ENCODE measurements at places on chromosomes 1 and 21. TPM values are rescaled to one million over a fixed set of nuclear protein-coding genes. Genes with fewer than 3 reads are reported as not detected.

The AMY1A gene
- total RNA-seq: not detected

The ATF3 gene
- total RNA-seq: 17.3 TPM

The PLEKHA6 gene
- 115 TPM for total RNA-seq

The C1orf216 gene
- total RNA-seq: 11.0 TPM

The ATP6V1G3 gene
- not detected for total RNA-seq

The MPL gene
- not detected for total RNA-seq

The ACTL8 gene
- not detected for total RNA-seq

The KIAA1614 gene
- 7.7 TPM for total RNA-seq

The DISP3 gene
- total RNA-seq: 0.09 TPM

The AKR7A3 gene
- 390 TPM for total RNA-seq

The HMCN1 gene
- total RNA-seq: 3.7 TPM

The LCE3C gene
- not detected for total RNA-seq

The CR1L gene
- total RNA-seq: not detected

The SLC16A4 gene
- total RNA-seq: 52.3 TPM

The FCGR3B gene
- 2.0 TPM for total RNA-seq

The SSU72 gene
- total RNA-seq: 117 TPM

The NPHS2 gene
- total RNA-seq: not detected

The EPHA2 gene
- 37.2 TPM for total RNA-seq

The LCE2A gene
- not detected for total RNA-seq

The AK4 gene
- 160 TPM for total RNA-seq

The PHACTR4 gene
- total RNA-seq: 36.5 TPM

The FALEC gene
- total RNA-seq: 1.1 TPM

The LYSMD1 gene
- 11.5 TPM for total RNA-seq

Measured in mucosa of gallbladder (tissue), 1 donor.